Activated CD4-positive, alpha-beta T cell treated with anti-CD3 and anti-CD28 coated beads for 36 hours (primary cell): ENCODE measurements at places on chromosomes 7 and 10.

DNA sequence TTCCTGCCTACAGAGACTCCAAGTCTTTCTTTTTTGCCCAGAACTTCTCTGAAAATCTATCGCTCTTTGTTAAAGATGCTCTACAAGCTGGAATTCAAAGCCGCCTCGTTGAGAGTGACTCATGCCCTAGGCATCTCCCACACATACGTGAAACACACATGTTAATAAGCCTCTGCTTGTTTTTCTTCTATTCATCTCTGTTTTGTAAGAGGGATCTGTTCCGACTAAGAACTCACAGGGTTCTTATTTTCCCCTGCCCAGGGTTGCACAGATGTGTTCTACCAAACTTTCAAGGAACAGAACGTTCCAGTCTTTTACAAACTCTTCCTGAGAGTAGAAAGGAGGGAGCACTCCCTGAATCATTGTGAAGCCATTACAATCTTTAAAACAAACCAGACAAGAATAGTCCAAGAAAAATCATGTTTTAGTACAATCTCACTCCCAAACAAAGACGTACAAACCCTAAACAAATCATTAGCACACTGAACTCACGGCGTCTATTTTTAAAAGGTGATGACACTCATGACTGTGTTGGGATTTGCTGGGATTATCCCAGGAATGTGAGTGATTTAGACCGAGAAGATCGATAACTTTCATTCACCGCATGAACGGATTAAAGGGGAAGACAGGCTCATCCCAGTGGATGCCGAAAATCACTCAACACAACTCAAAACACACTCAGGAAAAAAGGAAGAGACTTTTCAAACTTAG is 55.3 kb upstream of the INPP5A start:
- no peaks in the 10 kb centered on the region for H3K36me3 ChIP-seq
- peak; percentile 7 for DNase-seq
- no peak overlapping the region for H3K4me3 ChIP-seq
- peaks cover 4% of the 10 kb centered on the region for H3K27me3 ChIP-seq
- H3K27ac ChIP-seq: no peak overlapping the region
- H3K4me1 ChIP-seq: no peaks in the 10 kb centered on the region

DNA sequence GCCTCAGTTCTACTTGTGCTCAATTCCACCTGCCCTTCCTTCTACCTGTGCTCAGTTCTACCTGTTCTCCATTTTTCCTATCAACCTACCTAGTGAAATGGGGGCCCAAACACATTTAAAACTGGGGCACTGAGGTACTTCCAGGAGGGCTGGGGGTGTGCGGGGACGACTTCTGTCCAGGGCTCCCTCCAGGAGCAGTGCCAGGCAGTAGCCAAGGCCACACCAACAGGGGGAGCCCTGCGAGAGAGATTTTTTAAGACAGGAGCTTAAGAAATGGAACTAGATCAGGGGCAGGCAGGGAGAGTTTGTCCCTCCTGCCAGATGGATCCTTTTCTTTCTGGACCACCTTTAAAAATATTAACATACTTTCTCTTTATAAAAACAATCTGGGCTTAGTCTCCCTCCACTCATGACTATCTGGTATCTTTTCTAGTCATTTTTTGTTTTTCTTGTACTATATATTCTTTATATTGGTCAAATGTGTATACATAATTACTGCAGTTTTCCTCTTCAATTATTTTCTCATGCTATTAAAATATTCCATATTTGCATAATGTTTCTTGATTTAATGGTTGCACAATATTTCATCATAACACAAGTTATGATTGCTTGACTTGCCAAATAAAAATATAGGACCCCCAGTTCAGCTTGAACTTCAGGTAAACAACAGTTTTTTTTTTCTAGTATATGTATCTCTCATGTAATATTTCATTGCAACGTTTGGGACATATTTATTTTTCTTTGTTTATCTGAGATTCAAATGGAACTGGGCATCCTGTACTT is 47.3 kb upstream of the INSYN2A start:
- peaks cover 9% of the 10 kb centered on the region for H3K27me3 ChIP-seq
- H3K27ac ChIP-seq: no peak overlapping the region
- no peak overlapping the region for H3K4me3 ChIP-seq
- DNase-seq: peak; percentile 70
- no peaks in the 10 kb centered on the region for H3K36me3 ChIP-seq

DNA sequence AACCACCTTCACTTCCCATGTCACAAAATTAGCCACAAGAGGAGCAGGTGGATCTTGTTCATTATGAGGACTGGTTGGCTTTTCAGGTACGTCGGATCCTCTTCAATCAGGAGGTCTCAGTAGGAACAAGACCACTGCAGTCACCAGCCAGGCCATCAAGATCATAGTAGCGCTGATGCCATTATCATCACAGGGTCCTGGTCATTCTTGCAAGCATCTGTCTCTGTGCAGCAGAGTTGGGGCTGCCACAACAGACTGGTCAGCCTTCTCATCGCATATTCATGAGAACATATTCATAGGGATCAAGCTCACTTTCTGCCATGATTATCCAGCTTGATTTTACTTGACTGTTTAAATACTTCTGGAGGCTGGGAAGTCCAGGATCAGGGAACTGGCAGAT is 67.1 kb downstream of the ADCYAP1R1 start:
- no peaks in the 10 kb centered on the region for H3K4me1 ChIP-seq
- no peak for DNase-seq
- no peaks in the 10 kb centered on the region for H3K36me3 ChIP-seq
- H3K4me3 ChIP-seq: no peak overlapping the region

GRCh38 chr7:17771901-17772408 is 168.3 kb downstream of the SNX13 start:
- peaks cover 3% of the 10 kb centered on the region for H3K4me1 ChIP-seq
- no peaks in the 10 kb centered on the region for H3K27me3 ChIP-seq
- no peak overlapping the region for H3K4me3 ChIP-seq
- DNase-seq: no peak
- no peaks in the 10 kb centered on the region for H3K36me3 ChIP-seq

GRCh38 chr10:61901829-61902444 is 438 bp downstream of the ARID5B start:
- peak overlapping the region; percentile 94 for H3K4me3 ChIP-seq
- DNase-seq: no peak
- H3K4me1 ChIP-seq: peaks cover 47% of the 10 kb centered on the region
- peak overlapping the region; percentile 100 for H3K27ac ChIP-seq

- H3K27ac ChIP-seq: no peak overlapping the region
- no peak overlapping the region for H3K4me3 ChIP-seq
- H3K27me3 ChIP-seq: no peaks in the 10 kb centered on the region
- H3K36me3 ChIP-seq: no peaks in the 10 kb centered on the region
- DNase-seq: no peak
Observed at GRCh38 chr7:13794581-13794980, 194.9 kb downstream of the ETV1 start.

DNA sequence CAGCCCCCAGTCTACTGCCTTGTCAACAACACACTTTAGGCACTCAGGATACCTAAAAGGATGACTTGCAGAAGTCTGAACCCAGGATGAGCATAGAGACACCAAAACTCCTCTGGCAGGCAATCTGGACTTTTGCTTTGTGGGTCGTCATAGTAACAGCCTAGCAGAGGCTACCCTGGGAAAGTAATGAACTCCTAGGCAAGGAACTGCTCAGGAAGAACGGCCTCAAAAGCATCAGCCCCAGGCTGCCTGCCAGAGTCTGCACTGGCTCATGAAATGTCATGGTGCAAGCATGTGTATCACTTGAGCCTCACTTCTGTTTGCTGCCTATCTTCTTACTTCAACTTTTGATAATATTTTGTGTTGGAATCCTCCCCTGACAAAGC is 715.1 kb downstream of the GRID1 start:
- no peak for DNase-seq
- no peaks in the 10 kb centered on the region for H3K4me1 ChIP-seq
- H3K4me3 ChIP-seq: no peak overlapping the region
- no peaks in the 10 kb centered on the region for H3K36me3 ChIP-seq

DNA sequence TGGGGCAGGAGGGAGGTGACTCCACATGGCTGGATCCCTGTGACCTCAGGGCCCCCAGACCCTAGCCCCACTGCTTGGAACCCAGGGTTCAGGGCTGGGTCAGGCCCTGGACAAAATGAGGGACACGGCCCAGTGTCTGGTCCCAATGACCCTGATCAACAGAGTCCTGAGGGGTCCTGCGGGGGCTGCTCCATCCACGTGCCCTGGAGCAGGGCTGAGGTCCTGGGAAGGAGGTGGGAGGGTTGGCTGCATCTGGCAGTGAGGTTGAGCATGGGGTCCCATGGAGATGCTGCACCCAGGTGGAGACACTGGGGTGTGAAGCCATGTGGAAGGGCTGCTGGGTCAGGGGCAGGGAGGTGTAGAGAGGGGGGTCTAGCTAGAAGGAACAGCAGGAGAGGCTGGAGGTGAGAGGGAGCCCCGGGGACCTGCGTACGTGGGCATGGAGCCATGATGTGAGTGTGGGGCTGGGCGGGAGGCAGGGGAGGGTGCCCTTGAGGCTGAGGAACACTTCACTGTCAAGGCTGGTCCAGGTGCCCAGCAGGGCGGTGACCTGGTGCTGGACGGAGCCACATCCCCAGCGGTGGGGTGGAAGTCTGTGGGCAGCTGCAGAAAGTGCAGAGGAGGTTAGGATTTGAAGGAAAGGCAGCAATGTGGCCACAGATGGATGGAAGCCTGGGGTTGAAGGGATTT is 604 bp downstream of the SCART1 start:
- no peak for DNase-seq
- no peaks in the 10 kb centered on the region for H3K27me3 ChIP-seq
- no peak overlapping the region for H3K4me3 ChIP-seq
- no peaks in the 10 kb centered on the region for H3K4me1 ChIP-seq

DNA sequence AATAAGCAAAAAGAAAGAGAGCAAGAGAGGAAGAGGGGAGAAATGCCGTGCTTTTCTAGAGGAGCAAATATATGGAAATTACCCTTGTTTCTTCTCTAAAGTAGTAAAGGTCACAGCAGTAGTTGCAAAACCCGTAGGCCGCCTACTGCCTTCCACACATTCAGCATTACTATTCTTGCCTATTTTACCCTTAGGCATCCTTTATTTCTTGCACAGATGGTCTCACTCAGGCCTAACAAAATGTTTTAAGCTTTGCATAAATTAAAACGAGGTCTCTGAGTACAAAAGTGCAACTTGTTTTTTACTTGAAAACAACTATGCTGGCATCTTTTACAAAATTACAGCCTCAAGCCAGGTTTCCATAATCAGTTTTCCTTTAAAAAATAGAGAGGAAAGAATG is 644.6 kb downstream of the AUTS2 start:
- no peak overlapping the region for H3K4me3 ChIP-seq
- no peak overlapping the region for H3K27ac ChIP-seq
- DNase-seq: no peak
- no peaks in the 10 kb centered on the region for H3K4me1 ChIP-seq
- H3K27me3 ChIP-seq: no peaks in the 10 kb centered on the region

DNA sequence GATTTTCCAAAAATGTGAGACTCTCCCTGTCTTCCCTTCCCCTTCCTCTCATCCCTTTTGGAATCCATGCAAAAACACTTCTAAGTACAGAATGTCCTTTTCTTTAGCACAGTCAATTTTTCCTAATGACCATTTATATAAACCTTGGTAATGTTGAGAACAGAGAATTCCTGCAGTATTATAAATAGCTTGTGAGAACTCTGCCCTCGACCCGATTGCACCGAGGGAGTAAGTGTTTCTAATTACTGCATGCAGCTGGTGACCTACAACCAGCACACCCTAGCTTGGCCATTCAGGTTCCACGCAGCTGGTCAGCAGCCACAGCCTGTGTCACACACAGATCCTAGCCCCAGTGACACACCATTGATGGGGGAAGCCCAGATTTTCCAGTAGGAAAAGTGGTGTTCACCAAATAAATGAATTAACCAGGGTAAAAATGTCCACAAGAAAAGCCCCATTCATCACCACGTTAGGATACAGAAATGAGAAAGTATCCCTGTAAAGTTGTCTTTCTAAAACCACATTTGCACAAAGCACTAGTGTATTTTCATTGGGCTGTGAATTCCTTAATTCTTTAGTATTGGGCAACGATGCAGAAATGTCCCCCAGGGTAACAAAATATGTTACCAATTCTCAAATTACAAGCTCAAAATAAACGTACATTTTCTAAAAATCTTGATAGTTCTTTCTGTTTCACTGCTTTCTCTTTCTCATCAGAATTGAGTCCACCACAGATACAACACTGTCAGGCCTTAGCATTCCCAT is 499.0 kb upstream of the KLF6 start:
- peaks cover 12% of the 10 kb centered on the region for H3K4me1 ChIP-seq
- H3K4me3 ChIP-seq: no peak overlapping the region
- H3K36me3 ChIP-seq: no peaks in the 10 kb centered on the region
- H3K27ac ChIP-seq: no peak overlapping the region
- H3K27me3 ChIP-seq: peaks cover 2% of the 10 kb centered on the region

DNA sequence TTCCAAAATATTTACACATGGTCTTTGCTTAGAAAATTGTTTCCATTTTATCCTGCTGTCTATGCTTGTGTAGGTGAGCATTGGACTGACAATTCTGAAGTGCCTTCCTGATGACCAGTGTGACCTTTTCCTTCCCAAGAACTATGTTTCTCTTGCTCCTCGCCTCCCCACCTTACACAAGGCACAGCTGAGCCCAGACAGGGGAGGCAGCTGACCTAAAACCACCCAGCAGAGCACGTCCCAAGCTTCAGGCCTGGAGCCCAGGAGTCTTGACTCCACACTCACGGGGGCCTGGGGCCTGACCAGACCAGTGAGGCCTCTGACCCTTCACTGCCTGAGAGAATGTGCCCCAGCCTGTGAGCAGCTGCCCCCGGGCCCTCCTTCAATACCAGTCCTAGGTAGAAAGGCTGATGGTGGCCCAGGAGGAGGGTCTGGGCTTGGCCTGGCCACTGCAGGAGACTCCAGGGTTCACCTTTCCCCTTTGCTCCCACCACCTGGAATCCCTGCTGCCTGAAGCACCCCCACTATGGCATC is 7.0 kb downstream of the CALML5 start:
- H3K27me3 ChIP-seq: no peaks in the 10 kb centered on the region
- H3K4me1 ChIP-seq: peaks cover 2% of the 10 kb centered on the region
- H3K36me3 ChIP-seq: no peaks in the 10 kb centered on the region
- H3K4me3 ChIP-seq: no peak overlapping the region
- no peak for DNase-seq

DNA sequence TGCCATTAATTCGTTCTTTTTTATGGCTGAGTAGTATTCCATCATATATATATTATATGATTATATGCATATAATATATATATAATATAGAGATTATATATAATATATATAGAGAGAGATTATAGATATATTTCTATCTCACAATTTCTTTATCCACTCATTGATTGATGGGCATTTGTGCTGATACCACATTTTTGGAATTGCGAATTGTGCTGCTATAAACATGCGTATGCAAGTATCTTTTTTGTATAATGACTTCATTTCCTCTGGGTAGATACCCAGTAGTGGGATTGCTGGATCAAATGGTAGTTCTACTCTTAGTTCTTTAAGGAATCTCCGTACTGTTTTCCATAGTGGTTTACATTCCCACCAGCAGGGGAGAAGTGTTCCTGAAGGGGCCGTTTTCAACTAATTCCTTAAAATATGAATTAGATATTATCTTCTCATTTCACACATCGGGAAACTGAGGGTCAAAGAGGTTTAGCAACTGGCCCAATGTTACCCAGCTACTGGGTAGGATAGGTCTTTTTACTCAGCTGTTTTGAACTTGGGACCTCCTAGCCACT is 16.5 kb downstream of the NFE2L3 start:
- peaks cover 28% of the 10 kb centered on the region for H3K4me1 ChIP-seq
- no peaks in the 10 kb centered on the region for H3K27me3 ChIP-seq
- H3K4me3 ChIP-seq: no peak overlapping the region
- no peak for DNase-seq
- H3K36me3 ChIP-seq: peaks cover 38% of the 10 kb centered on the region
- H3K27ac ChIP-seq: no peak overlapping the region
